CD4-positive, alpha-beta memory T cell (primary cell): ENCODE measurements at places on chromosomes 6 and 20.

GRCh38 chr6:43205849-43206248 is 23.4 kb downstream of the DNPH1 start:
- no peak for DNase-seq

DNA sequence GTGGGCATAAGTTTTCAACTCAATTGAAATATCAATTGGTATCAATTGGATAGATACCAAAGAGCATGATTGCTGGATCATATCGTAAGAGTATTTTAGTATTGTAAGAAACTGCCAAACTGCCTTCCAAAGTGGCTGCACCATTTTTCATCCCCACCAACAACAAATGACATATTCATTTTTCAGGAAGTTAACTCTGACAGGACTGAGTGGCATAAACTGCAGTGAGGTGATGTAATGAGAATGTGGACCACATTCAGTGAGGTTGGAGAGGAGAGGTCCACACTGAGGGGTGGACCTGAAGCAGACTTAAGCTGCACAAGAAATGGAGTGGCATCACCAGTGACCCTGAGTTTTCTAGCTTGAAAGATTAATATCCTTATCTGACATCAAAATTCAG is 11.6 kb upstream of the CALHM6 start:
- DNase-seq: no peak

DNA sequence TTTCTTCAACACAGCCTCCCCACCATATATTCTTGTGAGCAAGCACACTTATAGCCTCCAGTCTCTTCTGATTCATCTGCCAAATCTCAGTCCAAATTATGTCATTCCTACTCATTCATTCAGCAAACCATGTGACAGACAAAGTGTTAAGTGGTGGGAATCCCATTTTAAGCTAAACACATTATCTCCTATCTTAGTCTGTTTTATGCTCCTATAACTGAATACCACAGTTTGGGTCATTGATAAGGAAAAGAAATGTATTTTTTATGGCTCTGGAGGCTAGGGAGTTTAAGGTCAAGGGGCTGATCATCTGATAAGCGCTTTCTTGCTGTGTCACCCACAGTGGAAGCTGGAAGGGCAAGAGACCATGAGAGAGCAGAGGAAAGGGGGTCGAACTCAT is 23.9 kb upstream of the SMIM13 start:
- DNase-seq: no peak

DNA sequence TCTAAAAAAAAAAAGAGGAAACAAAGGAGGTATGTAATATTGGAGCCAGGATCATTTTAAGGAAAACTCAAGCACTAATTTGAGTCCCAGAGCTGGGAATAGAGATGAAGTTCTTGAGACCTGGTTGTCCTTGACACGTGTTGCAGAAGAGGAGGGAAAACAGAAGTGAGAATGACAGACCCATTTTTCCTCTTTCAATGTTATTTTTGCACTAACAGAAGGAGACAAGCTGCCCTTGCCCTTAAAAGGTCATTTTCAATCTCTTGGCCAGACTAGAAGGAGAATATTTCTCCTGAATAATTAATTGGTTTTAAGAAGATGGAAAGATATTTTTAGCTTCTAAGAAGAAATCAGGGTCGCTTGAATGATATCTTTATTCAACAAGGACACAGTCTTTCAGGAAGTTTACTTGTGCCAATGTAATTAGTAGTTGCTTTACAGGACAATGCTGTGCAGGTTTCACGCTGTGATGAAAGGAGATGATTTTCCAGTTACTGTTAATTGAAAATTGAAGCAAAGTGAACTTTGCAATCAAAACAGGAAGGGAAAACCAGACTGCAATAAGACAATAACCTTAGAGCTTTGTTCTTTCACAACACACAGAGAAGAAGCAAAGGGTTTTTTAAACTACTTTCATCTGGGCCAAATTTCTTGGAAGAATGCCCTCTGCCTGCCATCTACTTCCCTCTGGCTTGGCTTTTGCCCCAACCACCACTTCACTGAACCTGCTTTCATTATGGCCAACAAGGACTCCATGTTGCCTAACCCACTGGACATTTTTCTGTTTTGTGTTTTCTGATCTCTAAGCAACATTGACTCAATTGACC is 107.8 kb upstream of the SHLD1 start:
- DNase-seq: no peak

DNA sequence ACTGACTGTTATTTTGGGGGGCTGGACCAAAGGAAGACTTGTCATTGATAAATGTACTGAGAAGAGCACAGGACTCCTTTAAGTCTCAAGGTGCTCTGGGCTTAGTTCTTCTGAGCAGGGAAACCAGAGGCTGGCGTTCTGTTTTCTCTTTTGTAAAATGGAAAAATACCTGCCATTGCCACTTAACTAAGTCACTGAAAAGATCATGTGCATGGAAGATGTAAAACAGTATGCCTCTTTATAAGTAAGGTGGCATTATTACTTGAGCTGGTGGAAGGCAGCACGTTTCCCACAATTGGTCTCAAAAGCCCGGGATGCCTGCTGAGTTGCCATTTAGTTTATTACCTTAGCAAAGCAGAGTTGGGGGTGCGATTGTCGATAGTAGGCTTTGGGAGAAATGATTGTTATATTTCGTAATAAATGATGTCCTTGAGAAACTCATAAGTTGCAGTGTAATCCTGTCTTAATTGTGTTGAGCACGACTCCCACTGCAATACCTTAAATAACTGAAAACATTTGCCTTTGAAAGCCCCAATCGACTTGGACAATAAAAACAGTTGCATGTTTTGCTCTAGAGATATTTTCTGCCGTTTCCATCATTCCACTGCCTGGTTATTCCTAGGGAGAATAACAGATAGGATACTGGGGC is 3.6 kb downstream of the JARID2 start:
- DNase-seq: no peak

DNA sequence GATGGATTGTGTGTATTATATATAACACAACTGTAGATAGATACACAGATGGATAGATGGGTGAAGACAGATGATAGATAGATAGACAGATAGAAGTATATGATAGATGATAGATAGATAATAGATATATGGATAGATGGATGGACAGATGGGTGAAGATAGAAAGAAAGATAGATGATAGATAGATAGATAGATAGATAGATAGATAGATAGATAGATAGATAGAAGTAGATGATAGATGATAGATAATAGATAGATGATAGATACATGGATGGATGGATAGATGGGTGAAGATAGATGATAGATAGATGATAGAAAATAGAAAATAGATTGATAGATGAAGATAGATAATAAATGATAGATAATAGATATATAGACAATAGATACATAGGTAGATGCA is 83.3 kb downstream of the FOXF2 start:
- DNase-seq: no peak

DNA sequence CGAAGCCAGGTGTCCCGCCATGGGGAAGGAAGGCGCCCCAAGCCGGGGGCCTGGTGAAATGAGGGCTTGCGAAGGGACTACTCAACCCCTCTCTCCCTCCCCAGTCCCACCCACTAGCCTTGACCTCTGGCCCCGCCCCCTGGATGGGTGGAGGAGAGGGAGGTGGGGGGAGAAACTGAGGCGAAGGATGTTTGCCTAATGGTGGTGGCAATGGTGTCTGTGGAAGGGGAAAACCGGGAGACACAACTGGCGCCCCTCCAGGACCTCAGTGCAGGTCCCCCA is at the start of gene POU5F1:
TSS of gene POU5F1 (minus strand) at position 83 of the 282 bp plus-strand sequence. CDS start at position 21, 62 bp downstream.
- DNase-seq: no peak

DNA sequence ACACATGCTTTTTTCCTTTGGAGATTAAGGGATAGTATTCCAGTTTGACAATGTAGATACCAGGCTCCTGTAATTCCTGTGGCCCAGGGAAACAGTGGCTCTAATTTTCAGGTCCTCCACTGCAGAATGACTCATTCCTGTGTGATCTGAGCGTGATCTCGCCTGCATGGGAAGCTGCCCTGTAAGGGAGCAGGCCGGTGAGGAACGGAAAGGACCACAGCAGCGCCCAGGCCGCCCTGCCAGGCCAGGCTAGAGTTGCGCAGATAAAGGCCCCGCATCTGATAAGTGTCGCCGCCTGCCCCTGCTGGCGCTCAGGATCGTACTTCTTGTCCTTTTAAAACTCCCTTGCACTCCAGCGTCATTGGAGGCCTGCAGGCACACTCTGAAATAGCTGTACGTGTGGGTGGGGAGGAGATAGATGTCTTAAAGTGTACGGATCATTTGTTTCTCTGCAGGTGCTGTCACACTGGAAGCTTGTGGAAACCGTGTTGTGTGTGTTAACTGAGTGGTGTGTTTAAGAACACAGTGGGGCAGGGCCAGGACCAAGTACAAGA is 60.7 kb downstream of the SYNJ2 start:
- no peak for DNase-seq

DNA sequence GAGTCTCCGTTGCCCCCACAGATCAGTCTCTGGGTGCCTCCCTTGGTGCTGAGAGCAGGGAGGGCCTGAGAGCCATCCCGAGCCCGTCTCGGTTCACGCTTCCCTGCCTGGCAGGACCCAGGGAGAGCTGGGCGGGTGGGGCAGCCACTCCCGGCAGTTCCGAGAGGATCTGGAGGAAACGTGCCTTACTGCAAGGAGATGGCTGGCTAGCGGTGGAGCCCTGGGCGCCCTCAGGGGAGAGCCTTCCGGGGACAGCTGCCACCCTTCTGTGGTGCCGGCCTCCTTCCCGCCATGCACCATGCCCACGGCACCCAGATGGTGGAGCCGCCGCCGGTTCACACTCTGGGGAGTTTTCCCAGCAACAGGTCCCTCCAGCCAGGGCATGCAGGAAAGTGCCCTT is 45.8 kb upstream of the SLCO4A1 start:
- DNase-seq: no peak

- peak; percentile 48 for DNase-seq
Measured at GRCh38 chr6:7086488-7086887, 21.3 kb upstream of the RREB1 start.

DNA sequence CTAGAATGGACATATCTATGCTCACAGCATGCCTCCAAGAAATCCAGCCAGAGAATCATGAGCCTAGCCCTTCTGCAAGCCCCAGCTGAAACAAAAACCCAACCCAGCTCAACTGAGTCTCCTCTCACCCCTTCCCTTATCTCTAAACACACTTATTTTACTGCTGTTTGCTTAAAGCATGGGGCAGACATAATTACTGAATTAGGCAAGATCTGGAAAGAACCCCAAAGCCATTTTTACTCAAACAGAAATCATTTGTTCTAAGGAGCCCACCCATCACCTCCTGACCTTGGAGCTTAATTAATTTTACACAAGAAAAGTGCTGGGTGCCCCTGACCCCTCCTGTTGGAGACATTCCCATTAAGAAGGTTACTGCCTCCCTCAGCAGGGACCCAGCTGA is 291.6 kb downstream of the MAFB start:
- DNase-seq: no peak

- no peak for DNase-seq
Measured at GRCh38 chr20:38559764-38560163, 21.2 kb upstream of the ADIG start.

DNA sequence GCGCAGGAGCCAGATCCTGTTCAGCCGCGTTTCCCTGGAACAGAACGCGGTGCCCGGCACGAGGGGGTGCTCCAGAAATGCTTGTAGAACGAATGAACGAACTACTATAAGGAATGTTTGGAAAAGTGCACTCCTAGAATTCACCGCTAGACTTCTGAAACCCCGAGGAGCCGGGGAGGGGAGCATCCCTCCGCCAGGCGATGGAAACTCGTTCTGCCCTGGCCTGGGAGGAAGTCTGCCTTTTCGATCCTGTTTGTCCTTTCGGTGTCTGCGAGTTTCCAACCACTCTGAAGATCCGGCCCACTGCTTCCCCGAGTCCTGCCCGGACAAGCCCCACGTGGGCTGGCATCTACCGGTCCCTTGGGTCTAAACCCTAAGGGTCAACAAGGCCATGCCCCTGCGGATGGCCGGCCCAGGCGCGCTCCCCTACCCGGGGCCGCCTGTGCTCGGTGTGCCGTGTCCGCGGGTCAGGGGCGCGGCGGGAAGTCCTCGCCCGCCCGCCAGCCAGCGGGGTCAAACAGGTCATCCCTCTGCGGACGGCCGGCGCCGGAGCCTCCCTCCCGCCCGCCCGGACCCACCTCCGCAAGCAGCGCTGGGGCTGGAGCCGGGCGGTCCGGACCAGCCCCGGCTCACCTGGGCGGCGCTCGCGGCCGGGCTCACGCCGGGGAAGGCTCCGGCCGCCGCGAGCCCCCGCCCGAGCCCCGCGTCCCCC is 526 bp downstream of the SULF2 start:
- DNase-seq: no peak

- no peak for DNase-seq
Measured at GRCh38 chr6:63565727-63566596, 6.3 kb upstream of the LOC128125822 start.

DNA sequence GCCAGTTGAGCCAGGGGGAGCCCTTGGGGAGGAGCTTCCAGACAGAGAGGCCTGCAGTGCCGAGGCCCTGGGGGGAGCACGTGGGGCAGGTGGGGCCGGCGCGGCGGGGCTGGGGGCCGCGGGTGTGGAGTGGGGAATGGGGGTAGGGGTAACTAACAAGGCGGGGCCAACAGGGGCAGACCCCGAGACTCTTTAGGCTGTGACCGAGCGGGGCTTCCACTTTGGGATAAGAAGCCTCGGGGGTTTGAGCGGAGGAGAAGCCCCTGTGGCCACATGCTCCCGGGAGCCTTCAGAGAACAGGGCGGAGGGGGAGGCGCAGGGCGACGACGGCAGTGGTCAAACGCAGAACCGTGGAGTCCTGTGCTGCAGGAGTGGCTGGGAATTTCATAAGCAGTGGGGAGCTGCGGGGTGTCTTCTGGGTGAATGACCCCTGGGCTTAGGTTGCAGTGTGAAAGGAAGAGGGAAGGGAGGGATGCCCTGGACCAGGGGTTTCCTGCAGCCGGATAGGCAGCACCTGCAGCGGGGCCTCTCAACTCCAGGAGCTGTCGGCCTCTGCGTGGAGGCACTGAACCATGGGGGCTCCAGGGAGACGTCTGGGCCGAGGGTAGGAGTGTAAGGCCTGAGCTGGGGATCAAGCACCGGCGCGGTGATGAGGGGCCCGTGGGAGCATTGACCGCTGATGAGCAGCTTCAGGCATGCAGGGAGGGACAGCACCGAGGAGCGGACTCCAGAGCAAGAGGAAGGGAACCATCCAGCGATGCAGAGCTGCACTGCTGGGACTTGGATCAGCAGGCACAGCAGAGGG is 121.0 kb downstream of the SYNDIG1 start:
- no peak for DNase-seq

GRCh38 chr6:147207351-147207750 is 3.1 kb downstream of the STXBP5 start:
- no peak for DNase-seq
